Naive thymus-derived CD4-positive, alpha-beta T cell (primary cell): ENCODE measurements at places on chromosomes 6 and 20.

GRCh38 chr20:13222319-13222716 is 1.2 kb downstream of the ISM1 start:
- H3K4me1 ChIP-seq = peaks cover 5% of the 10 kb centered on the region
- peak overlapping the region; percentile 42 for H3K27ac ChIP-seq
- peak overlapping the region; percentile 39 for H3K4me3 ChIP-seq
- peaks cover 8% of the 10 kb centered on the region for H3K27me3 ChIP-seq
- no peak for DNase-seq

- DNase-seq = peak; percentile 63
- H3K4me1 ChIP-seq = no peaks in the 10 kb centered on the region
- no peaks in the 10 kb centered on the region for H3K36me3 ChIP-seq
- H3K4me3 ChIP-seq = no peak overlapping the region
- H3K27me3 ChIP-seq = no peaks in the 10 kb centered on the region
Measured at GRCh38 chr6:41846666-41847237, 48.4 kb downstream of the USP49 start.

DNA sequence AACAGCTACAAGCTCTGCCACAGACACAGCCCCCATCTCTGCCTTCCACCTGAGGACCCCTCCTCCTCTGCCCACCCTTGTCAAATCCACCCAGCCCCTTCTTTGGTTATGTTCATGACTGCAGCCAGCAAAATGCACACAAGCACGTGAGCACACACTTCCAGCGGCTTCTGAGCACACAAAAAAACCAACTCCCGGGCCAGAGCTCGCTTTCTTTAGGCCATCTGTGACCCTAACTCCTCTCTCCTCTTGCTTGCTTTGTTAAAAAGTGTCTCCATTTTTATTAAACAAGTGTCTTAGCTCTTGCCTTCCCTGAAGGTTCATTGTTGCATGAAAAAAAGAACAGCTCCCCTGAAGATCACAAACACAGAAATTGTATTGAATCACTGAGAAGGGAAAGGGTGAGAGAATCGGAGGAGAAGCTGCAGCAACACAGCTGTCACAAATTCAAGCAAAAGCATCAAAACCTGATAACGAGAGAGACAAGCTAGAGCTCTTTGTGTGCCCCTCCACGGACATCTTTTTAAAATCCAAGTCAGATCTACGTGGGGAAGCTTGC is 142.1 kb downstream of the CD83 start:
- no peaks in the 10 kb centered on the region for H3K36me3 ChIP-seq
- H3K4me1 ChIP-seq = no peaks in the 10 kb centered on the region
- no peak overlapping the region for H3K27ac ChIP-seq
- H3K27me3 ChIP-seq = no peaks in the 10 kb centered on the region
- H3K4me3 ChIP-seq = no peak overlapping the region

DNA sequence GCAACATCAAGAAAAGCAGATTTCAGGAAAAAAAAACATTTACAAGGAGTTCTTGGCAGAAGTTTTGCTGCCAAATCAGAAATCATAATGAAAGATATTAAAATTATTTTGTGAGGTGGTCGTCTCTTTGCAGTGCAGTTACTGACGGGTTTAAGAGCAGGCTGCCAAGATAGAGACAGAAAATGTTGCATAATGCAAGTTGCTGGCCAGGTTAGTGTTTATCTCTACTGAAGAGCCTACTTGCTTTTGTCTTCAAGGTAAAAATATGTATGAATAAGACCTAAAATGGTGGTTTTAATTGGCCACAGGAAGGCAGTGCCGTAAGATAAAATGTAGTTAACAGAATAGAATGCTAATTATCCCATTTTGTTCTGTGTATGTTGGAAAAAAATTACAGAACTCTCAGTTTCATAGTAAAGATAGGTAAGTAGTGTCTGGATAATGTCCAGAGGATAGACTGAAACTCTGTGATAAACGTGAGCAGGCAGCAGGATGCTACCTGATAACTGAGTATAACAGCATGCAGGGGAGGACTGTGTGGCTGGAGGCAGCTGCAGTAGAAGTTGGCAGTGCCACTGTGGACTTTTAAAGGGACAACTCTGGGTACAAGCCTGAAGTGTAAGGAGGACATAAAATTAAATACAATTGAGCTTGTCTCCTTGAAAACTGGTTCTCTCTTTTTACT is 13.9 kb downstream of the FOXO3 start:
- no peaks in the 10 kb centered on the region for H3K27me3 ChIP-seq
- no peak for DNase-seq
- H3K27ac ChIP-seq = no peak overlapping the region
- H3K4me1 ChIP-seq = peaks cover 12% of the 10 kb centered on the region
- H3K36me3 ChIP-seq = peaks cover 11% of the 10 kb centered on the region
- H3K4me3 ChIP-seq = no peak overlapping the region
